ENCODE measurements at places on chromosomes 4 and X. TPM values are rescaled to one million over a fixed set of nuclear protein-coding genes. Genes with fewer than 3 reads are reported as not detected.

The HS3ST1 gene
- 0.99 TPM for total RNA-seq

The SPATA4 gene
- total RNA-seq = not detected

The ADGRG4 gene
- not detected for total RNA-seq

The BRS3 gene
- not detected for total RNA-seq

The RBM46 gene
- total RNA-seq = not detected

The PLP1 gene
- 0.78 TPM for total RNA-seq

The BCORL1 gene
- total RNA-seq = 3.0 TPM

The BTK gene
- total RNA-seq = 2.6 TPM

The HTN1 gene
- not detected for total RNA-seq

The FHDC1 gene
- total RNA-seq = 3.9 TPM

The MAP7D2 gene
- total RNA-seq = under 0.01 TPM

The CTAG2 gene
- not detected for total RNA-seq

The NKAP gene
- total RNA-seq = 5.3 TPM

GRCh38 chr4:108483079-108483478, 137.3 kb upstream of the RPL34 start:
- DNase-seq = no peak
- H3K27me3 ChIP-seq = no peaks in the 10 kb centered on the region
- H3K36me3 ChIP-seq = no peaks in the 10 kb centered on the region
- no peaks in the 10 kb centered on the region for H3K4me1 ChIP-seq
- H3K27ac ChIP-seq = no peak overlapping the region

GRCh38 chr4:108466936-108467902, 153.2 kb upstream of the RPL34 start:
- no peak overlapping the region for H3K4me3 ChIP-seq
- DNase-seq = no peak
- no peaks in the 10 kb centered on the region for H3K27me3 ChIP-seq
- H3K4me1 ChIP-seq = no peaks in the 10 kb centered on the region
- H3K27ac ChIP-seq = no peak overlapping the region

GRCh38 chrX:116226665-116227484, 56.3 kb downstream of the AGTR2 start:
- H3K4me1 ChIP-seq = no peaks in the 10 kb centered on the region
- no peaks in the 10 kb centered on the region for H3K36me3 ChIP-seq
- H3K27me3 ChIP-seq = no peaks in the 10 kb centered on the region
- no peak overlapping the region for H3K27ac ChIP-seq

GRCh38 chr4:127182687-127183086, 450.1 kb upstream of the INTU start:
- H3K27me3 ChIP-seq = no peaks in the 10 kb centered on the region
- no peak for DNase-seq
- H3K36me3 ChIP-seq = no peaks in the 10 kb centered on the region
- H3K4me1 ChIP-seq = no peaks in the 10 kb centered on the region
- H3K4me3 ChIP-seq = no peak overlapping the region

DNA sequence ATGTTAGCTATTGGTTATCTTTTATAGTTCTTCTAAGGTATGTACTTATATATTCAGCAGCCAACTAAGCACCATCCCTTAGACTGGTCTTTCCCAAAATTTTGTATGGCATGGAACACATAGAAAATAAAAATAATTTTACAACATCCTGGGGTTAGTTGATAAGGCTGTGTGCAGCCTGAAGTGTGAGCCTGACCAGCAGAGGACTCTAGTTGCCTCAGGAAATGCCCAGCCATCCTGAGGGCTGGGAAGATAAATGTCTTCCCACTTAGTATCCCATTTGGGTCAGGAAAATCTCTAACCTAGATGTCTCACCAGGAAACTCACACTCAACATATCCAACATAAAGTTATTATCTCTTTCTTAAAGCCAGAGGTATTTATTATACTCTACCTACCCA, 251.4 kb upstream of the POF1B start:
- no peaks in the 10 kb centered on the region for H3K4me1 ChIP-seq
- H3K4me3 ChIP-seq = no peak overlapping the region
- DNase-seq = no peak
- H3K27me3 ChIP-seq = no peaks in the 10 kb centered on the region
- H3K36me3 ChIP-seq = no peaks in the 10 kb centered on the region

DNA sequence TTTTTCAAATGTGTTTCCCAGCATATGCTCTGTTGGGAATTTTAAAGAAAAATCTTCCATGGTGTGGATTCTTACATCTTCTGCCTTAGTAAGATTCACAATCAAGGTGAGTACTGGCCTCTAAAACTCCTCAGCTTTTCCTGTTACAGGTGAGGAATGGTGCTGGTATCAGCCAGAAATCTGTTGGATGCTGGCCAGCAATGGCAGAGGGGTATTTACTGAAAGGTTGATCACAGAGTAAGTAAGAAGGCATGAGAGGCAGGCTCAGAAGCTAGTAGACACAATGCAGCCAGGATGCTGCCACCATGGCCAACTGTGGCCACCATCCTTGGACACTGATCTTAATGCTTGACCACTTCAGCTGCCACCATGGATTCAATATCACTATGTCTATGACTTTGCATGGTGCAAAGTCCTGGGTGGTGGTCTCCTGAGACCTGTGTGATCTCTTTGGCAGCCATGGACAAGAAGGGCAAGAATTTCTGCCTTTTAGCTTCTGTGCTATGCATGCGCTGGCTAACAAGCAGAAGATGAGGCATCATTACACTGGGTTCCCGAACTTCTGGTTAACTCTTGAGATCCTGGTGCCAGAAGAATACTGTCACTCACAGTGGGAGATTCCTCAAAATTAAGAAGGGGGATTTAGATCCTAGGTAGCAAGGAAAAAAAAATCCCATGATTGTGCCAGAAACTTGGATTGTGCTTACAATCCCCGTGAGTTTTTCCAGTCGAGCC, 60.2 kb downstream of the CHRNA9 start:
- no peaks in the 10 kb centered on the region for H3K36me3 ChIP-seq
- DNase-seq = peak; percentile 52
- no peak overlapping the region for H3K4me3 ChIP-seq
- H3K27me3 ChIP-seq = no peaks in the 10 kb centered on the region

GRCh38 chr4:56787380-56787779, 34.1 kb downstream of the SPINK2 start:
- no peak for DNase-seq
- no peaks in the 10 kb centered on the region for H3K27me3 ChIP-seq
- H3K36me3 ChIP-seq = no peaks in the 10 kb centered on the region
- H3K4me1 ChIP-seq = no peaks in the 10 kb centered on the region

DNA sequence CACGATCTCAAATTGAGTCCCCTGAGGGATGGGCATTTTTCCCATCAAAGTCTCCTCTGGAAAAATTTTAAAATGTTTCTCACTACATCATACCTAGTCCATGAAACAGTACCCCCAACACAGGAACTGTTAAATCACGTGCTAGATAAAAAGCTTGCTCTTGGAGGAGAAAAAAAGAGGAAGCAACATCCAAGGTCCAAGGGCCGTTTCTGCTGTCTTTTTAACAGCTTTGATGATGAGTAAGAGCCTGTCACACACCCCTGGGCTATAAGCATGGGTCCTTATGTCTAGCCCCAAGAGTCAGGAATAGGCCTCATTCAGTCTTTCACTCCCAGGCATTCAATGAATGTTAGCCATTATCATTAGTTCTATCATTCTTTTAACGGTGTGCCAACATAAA, 128.9 kb downstream of the SH3KBP1 start:
- H3K4me3 ChIP-seq = no peak overlapping the region
- H3K27ac ChIP-seq = no peak overlapping the region
- H3K4me1 ChIP-seq = no peaks in the 10 kb centered on the region
- no peak for DNase-seq

GRCh38 chr4:147799986-147800555, 68.2 kb downstream of the ARHGAP10 start:
- H3K4me1 ChIP-seq = no peaks in the 10 kb centered on the region
- H3K4me3 ChIP-seq = no peak overlapping the region
- DNase-seq = no peak
- H3K27ac ChIP-seq = no peak overlapping the region

GRCh38 chr4:30460818-30461217, 259.4 kb upstream of the PCDH7 start:
- no peak for DNase-seq
- no peak overlapping the region for H3K27ac ChIP-seq
- H3K4me1 ChIP-seq = no peaks in the 10 kb centered on the region

DNA sequence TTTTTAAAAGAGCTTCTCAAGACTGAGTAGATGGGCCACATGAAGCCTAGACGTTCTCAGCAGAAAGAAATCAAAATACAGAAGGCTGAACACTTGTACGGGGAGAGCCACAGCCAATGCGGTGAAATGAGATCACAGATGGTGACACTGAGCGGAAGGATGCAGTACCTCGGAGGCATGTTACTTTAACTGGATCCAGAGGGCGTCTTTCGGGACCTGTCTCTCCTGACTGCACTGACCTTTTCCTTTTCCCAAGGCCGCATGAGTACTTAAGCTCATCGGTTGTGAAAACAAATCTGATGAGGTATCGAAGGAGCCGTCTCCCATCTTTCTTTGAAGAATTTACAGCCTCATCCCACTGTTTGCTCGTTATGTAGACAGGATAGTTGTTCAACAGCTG, 32.6 kb downstream of the BEND4 start:
- H3K4me1 ChIP-seq = no peaks in the 10 kb centered on the region
- no peaks in the 10 kb centered on the region for H3K36me3 ChIP-seq
- H3K27me3 ChIP-seq = no peaks in the 10 kb centered on the region
- no peak for DNase-seq

- H3K4me1 ChIP-seq = no peaks in the 10 kb centered on the region
- no peaks in the 10 kb centered on the region for H3K27me3 ChIP-seq
- no peak overlapping the region for H3K4me3 ChIP-seq
- no peaks in the 10 kb centered on the region for H3K36me3 ChIP-seq
- no peak for DNase-seq
- H3K27ac ChIP-seq = no peak overlapping the region
Measured at GRCh38 chr4:105305019-105305836, 158.6 kb downstream of the TET2 start.

- H3K27ac ChIP-seq = no peak overlapping the region
- DNase-seq = no peak
- H3K4me3 ChIP-seq = no peak overlapping the region
Measured at GRCh38 chrX:42975906-42976305, 197.9 kb upstream of the PPP1R2C start.

GRCh38 chr4:107561481-107561880, 158.6 kb downstream of the PAPSS1 start:
- DNase-seq = no peak
- no peaks in the 10 kb centered on the region for H3K4me1 ChIP-seq
- H3K27ac ChIP-seq = no peak overlapping the region
- H3K27me3 ChIP-seq = no peaks in the 10 kb centered on the region

DNA sequence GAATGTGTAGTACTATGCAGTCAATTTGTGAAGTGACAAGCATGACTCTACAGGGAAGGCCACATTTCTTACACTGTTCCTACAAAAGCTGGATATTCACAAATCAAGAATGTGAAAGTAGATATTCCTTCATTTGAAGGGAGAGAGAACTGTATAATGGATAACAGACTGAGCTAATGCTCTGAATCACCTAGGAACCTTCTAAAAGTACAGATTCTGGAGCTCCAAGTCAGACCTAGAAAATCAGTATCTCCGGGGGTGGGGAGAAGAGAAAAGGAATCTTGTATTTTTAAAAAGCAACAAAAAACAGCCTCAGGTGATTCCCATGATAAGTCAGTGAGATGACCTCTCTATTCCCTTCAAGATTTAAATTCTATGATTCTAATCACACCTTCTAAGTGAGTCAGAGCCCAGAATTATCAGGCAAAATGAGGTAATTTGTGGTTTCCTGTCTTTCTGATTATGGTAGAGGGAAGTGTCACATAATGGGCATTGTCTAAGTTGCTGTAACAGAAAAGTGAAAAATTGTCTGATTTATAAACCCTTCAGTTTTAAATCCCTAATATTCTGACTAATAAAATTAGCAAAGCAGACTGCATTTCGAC, 80.9 kb downstream of the IL21 start:
- no peak overlapping the region for H3K27ac ChIP-seq
- DNase-seq = no peak
- H3K36me3 ChIP-seq = no peaks in the 10 kb centered on the region
- H3K27me3 ChIP-seq = no peaks in the 10 kb centered on the region

DNA sequence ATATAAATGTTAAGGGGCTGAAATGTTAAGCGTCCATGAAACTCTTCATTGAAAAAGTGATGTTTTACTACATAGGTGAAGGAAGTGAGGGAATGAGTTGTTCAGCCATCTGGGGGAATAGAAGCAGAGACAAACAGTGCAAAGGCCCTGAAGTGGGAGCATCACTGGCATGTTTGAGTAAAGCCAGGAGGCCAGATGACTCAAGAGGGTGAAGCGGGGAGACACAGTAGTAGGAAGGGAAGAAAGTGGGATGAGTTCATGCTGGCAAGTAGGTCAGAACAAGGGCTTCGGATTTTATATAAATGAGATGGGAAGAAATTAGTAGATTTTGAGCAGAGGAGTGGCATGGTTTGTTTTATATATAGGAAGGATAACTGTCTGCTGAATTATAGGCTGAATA, 112.5 kb upstream of the MAP9 start:
- H3K4me1 ChIP-seq = no peaks in the 10 kb centered on the region
- no peak for DNase-seq
- H3K27ac ChIP-seq = no peak overlapping the region
- H3K4me3 ChIP-seq = no peak overlapping the region

GRCh38 chrX:27863809-27864208, 56.0 kb downstream of the MAGEB10 start:
- H3K4me1 ChIP-seq = no peaks in the 10 kb centered on the region
- H3K27me3 ChIP-seq = no peaks in the 10 kb centered on the region
- DNase-seq = no peak
- no peak overlapping the region for H3K4me3 ChIP-seq
- H3K27ac ChIP-seq = no peak overlapping the region

- H3K27me3 ChIP-seq = no peaks in the 10 kb centered on the region
- no peak overlapping the region for H3K4me3 ChIP-seq
- H3K36me3 ChIP-seq = no peaks in the 10 kb centered on the region
- H3K4me1 ChIP-seq = no peaks in the 10 kb centered on the region
Measured at GRCh38 chr4:125112536-125112935, 202.2 kb upstream of the FAT4 start.

- H3K27ac ChIP-seq = no peak overlapping the region
- H3K4me1 ChIP-seq = no peaks in the 10 kb centered on the region
- no peak for DNase-seq
- H3K4me3 ChIP-seq = no peak overlapping the region
Measured at GRCh38 chr4:143240939-143241679, 56.4 kb downstream of the USP38 start.

- no peak overlapping the region for H3K27ac ChIP-seq
- H3K27me3 ChIP-seq = no peaks in the 10 kb centered on the region
- H3K4me3 ChIP-seq = no peak overlapping the region
- H3K4me1 ChIP-seq = no peaks in the 10 kb centered on the region
Measured at GRCh38 chrX:128518508-128518907, 466.3 kb upstream of the ACTRT1 start.

GRCh38 chrX:25650216-25650820, 487.8 kb upstream of the MAGEB18 start:
- no peaks in the 10 kb centered on the region for H3K36me3 ChIP-seq
- H3K27ac ChIP-seq = no peak overlapping the region
- no peaks in the 10 kb centered on the region for H3K4me1 ChIP-seq

Data from body of pancreas (tissue), 4 donors.